ENCODE measurements at places on chromosomes 12 and 14.

- DNase-seq = peak; percentile 46
These were observed 35.7 kb upstream of the TMEM263 start for GRCh38 chr12:106919910-106920544.

GRCh38 chr14:90641615-90642243, 174.5 kb downstream of the TTC7B start:
- DNase-seq = no peak

DNA sequence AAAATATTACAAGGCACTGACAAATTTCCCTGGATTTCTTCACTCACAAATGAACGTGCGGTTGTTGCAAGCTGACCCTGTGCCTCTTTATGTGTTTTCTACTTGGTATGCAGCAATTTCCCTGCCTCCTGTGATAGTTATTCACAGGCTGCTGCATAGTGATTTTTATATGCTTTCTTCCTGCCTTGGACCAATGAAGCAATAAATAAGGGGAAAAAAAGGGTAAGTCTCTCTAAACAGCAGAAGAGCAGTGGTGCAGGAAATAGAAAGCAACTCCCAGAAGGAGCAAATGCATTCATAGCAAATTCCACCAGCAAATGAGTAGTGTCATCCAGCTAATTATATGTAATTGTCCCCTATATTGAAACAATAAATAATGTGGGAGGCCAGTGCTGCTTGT, 737.9 kb downstream of the GALC start:
- DNase-seq = no peak

- DNase-seq = no peak
These were observed 211.2 kb upstream of the AVPR1A start for GRCh38 chr12:63362166-63362565.

DNA sequence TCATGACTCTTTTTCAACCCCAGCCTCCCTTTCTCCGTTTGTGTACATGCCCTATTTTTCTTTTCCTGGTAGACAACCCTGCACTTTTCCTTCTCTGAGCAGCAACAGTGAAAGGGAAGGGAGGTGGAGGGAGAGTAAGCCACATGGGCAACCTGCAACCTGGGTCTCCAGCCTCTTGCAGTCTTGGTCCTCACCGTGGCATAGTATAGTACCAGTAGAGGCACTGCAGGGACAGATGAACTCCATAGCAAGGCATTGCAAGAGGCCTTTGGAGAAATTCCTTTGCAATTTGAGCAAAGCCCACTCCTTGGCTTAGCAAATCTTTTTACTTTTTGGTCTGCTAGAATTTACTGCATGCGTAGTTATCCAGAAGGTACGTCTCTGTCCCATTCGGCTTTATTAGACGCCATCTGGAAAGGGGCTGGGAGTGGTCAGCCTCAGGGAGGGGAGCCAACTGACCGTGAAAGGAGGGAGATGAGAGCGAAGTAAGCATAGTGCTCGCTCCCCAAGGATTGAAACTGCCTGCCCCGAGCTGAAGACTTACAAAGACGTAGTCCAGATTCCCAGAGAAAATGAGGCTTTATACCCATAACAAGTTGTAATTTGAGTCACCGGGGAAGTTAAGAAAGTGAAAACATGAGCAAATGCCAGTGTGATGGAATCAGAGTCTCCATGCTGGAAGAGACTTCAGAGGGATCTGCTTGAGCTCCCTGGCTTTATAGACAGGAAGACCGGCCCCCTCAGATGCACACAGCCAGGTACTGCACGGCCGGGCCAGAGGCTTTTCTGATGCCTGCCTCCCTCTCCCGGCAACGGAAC, 332.0 kb downstream of the CACNA1C start:
- no peak for DNase-seq

DNA sequence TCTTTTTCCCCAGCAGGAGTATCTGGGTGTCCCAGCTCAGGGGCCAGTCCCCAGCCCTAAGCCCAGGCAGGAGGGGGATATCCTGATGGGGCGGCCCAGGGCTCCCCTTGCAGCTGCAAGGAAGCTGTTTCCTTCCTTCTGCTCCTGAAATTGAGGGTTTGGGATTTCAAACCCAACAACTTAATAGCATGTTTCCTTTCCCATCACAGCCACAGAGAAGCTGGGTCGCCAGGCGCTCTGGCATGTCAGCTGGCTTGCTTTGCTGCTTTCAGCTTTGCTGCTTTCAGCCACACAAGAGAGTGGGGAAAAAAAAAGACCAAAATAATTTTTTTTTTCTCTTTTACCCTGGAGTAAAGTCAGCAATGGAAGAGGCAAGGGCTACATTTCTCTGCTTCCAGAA, 30.0 kb downstream of the HVCN1 start:
- no peak for DNase-seq

- no peak for DNase-seq
These were observed 254.3 kb downstream of the RGS6 start for GRCh38 chr14:72186523-72186922.

- DNase-seq = no peak
These were observed 5.9 kb downstream of the RNASE8 start for GRCh38 chr14:21063479-21063878.

GRCh38 chr12:42761086-42761485, 171.5 kb upstream of the PRICKLE1 start:
- no peak for DNase-seq

GRCh38 chr12:66048835-66049537, 81.6 kb downstream of the LLPH start:
- peak; percentile 19 for DNase-seq

DNA sequence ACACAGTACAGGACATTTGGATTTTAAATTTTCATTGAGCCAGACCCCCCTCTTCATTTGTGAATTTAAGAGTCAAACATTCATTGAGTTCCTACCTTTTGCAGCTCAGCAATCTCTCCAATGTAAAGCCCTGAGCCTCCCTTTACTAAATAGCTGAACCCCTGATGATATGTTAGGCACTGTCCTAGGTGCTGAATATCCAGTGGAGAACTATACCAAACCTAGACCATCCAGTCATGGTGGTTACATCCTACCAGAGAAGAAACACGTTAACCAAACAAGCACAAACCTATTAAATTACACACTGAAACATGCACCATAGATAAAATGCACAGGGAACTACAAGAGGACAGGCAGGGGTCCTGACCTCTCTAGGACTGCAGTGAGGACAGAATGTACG, 1585.3 kb upstream of the TMEM132C start:
- no peak for DNase-seq

- no peak for DNase-seq
These were observed 13.4 kb downstream of the MYL2 start for GRCh38 chr12:110906985-110907384.

DNA sequence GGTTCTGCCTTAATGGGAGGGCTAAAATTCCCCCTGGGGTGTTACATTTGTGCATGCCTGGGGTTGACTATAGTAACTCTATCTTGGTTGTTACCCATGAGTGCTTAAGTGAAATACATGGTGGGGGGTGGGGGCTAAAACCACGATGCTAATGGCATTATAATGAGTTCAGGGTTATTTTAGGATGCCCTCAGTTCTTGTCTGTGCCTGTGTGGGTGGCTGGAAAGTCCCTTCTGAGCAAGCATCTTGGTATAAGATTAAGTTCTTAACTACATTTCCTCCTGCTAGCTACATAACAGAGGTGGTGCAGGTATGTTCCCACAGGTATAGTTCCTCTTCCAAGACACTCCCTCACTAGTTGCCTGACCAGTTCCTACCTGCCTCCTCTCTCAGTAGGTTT, 822.3 kb downstream of the LRFN5 start:
- no peak for DNase-seq

- no peak for DNase-seq
These were observed 5.0 kb upstream of the OR10P1 start for GRCh38 chr12:55631733-55632132.

DNA sequence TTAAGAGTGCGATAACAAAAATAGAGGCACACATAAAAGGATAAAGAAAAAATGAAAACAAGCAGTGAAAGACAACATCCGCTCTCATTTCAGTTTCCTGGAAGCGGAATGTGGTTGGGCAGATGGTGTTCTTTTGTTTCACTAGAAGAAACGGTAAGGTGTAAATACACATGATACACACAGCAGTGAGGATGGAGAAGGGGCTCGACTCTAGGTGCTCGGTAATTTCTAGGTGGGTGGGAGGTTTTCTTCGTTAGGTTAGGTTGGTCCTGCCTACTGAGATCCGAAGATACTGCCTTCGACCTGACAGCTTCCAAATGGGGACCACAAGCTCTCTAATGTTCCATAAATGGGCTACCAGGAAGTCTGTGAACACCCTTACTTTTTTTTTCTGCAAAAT, 1082.5 kb downstream of the BCL11B start:
- no peak for DNase-seq

DNA sequence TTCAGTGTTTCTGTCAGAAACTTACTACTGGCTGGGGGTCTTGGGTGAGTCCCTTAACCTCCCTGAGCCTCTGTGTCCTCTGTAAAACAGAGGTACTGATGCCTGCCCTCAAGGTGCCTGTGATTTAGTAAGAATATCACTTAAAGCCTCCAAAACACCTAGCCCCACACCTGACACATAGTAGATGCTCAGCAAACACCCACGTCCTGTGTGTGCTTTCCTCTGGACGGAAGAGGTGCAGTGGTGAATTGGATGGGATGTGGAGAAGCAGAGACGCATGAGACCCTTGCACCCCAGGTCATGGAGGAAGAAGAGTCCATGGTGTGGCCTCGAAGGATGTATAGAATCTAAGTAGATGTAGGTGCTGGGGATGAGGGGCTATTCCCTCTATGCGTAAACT, 110.6 kb downstream of the LGMN start:
- DNase-seq = no peak

- no peak for DNase-seq
These were observed 22.4 kb upstream of the DIO3 start for GRCh38 chr14:101538878-101539277.

Data from RWPE1 (cell line).